ENCODE measurements at places on chromosomes 13 and 19.

DNA sequence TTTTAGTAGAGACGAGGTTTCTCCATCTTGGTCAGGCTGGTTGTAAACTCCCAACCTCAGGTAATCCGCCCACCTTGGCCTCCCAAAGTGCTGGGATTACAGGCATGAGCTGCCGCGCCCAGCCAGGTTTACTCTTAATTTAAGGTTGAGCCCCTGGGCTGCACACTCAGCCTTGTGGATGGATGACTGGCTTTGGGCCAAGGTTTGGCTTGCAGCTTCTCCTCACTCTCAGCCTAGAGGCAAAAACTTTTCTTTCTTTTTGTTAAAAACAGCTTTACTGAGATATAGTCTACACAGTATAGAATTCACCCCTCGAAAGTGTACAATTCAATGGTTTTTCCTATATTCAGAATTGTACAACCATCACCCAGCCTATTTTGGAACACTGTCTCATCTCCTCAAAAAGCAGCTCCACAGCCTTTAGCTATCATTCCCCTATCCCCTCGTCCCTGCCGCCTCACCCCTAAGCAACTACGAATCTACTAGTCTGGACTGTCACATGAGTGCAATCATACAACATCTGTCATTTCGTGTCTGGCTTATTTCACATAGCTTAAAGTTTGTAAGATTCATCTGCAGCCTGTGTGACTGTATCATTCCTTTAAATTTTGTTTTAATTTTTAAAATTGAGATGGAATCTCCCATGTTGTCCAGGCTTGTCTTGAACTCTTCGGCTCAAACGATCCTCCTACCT lies 14.5 kb upstream of the TSPAN16 start:
- no peak for DNase-seq

DNA sequence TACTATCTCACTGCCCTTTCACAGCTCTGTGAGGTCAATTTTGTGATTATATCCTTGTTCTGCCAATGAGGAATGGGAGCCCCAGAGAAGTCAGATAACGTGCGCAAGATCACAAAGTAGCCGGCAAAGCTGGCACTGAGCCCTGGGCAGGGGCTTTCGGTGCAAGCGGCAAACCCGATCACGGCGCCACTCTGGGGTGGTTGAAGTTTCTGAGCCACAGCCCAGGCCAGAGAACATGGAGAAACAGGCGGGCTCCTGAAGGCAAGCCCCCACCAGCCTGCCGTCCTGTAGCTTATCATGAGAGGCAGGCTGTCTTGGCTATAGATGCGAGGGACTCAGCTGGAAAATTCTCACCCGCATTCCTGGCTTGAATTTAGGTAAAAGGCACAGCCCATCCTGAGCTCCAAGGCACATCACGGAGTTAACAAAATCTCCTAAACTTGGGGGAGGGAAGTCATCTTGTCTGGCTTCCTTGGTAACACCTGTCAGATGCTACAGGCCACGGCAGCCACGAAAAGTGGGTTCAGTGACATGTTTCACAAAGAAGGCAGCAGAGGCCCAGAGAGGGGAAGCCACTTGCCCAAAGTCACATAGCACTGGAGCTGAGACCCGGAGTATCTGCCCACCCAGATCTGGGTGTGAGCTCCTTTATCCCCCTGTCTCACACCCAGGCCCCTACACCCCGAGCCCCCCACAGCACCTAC lies 12.5 kb downstream of the TNNT1 start:
- DNase-seq = no peak

GRCh38 chr13:106795847-106796246 lies 227.9 kb upstream of the ARGLU1 start:
- DNase-seq = no peak

GRCh38 chr13:90402613-90403012 lies 944.9 kb upstream of the MIR17HG start:
- DNase-seq = no peak

GRCh38 chr13:81140675-81141074 lies 799.7 kb upstream of the SPRY2 start:
- DNase-seq = no peak

DNA sequence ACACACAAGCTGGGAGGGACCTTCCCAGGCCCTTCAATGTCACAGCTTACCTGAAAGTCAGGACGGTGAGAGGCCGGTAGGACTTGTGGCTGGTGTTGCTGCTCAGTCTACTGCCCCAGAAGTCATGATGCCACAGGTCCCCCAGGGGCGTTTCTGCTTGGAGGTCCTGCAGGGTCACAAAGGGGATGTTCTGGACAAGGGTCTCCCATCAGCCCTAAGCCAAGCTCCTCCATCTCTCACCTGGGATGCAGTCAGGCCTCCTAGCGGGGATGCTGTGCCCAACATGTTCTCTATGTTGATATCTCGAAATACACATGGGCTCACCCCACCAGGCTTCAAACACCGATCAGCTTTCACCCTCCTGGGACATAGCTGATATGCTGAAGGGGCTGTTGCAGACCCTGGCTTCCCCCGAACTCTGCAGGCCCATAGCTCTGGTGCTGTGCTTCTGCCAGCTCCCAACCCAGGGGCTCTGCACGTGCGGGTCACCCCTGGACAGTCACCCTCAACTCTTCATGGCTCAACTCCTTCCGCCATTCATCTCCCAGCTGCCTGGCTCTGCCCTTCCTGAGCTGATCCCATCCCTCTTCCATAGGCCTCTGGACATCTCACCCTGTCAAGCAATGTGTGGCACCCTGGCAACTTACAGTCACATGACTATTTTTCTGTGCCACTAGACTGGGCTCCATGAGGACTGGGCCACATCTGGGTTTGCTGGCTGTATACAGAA lies 10.3 kb downstream of the TMTC4 start:
- no peak for DNase-seq

DNA sequence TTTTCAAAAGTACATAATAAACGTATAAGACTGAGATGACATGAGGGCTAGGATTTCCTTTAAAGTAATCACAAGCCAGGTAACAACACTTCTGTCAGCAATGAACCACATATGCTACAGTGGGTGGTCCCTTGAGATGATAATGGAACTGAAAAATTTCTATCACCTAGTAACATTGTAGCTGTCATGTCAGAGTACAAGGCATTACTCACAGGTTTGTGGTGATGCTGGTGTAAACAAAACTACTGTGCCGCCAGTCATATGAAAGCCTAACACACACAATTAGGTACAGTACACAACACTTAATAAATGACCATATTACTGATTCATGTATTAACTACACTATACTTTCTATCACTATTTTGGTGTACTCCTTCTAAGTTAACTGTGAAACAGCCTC lies 36.8 kb downstream of the MIPEP start:
- no peak for DNase-seq

- no peak for DNase-seq
Observed at GRCh38 chr13:66723576-66723975, 506.6 kb downstream of the PCDH9 start.
